Ureter (tissue), 1 donor: ENCODE measurements at places on chromosomes 13 and 19. TPM values are rescaled to one million over a fixed set of nuclear protein-coding genes. Genes with fewer than 3 reads are reported as not detected.

CGB2 gene
- total RNA-seq = not detected

CGB7 gene
- 3.2 TPM for total RNA-seq

ALG5 gene
- total RNA-seq = 40.7 TPM

FARSA gene
- total RNA-seq = 60.9 TPM

FFAR1 gene
- not detected for total RNA-seq

SGCG gene
- total RNA-seq = 0.55 TPM

EHD2 gene
- total RNA-seq = 126 TPM
